Thyroid gland (tissue), 4 donors: ENCODE measurements at places on chromosomes 16 and 17. TPM values are rescaled to one million over a fixed set of nuclear protein-coding genes. Genes with fewer than 3 reads are reported as not detected.

DNA sequence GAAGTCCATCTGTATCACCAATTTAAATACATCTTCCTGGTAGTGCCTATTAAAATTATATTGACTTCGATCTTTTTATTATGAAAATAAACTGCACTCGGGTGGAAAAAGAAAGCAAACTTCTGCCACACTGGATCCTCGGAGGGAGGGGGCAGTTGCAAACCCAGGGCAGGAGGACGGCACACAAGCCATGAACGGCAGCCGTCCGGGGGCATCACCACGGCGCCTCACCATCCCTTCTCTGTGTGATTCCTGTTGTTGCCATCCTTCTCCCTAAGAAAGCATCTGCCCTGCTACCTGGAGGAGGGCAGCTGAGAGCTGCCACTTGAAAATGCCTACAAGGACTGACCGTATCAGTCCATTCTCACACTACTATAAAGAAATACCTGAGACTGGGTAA is 53.9 kb upstream of the ENPP7 start:
- H3K27ac ChIP-seq: no peak overlapping the region
- no peaks in the 10 kb centered on the region for H3K36me3 ChIP-seq
- no peaks in the 10 kb centered on the region for H3K27me3 ChIP-seq
- DNase-seq: no peak
- H3K4me3 ChIP-seq: no peak overlapping the region

DNA sequence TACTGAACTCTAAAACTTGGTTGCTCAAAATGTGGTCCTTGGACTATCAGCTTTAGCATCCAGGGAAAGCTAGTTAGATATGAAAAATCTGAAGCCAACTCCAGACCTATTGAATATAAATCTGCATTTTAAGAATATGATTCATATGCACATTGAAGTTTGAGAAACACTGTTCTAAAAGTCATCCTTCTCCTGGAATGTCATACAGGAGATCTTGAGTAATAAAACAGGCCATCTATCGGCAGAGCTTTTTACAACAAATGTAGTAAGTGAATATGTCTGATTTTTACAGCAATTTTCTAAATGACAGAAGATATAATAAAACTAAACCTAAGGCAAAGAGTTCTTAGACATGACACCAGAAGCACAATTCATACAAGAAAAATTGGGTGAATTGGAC is 140.4 kb downstream of the PMP22 start:
- no peak overlapping the region for H3K4me3 ChIP-seq
- H3K27ac ChIP-seq: no peak overlapping the region
- H3K36me3 ChIP-seq: no peaks in the 10 kb centered on the region
- no peaks in the 10 kb centered on the region for H3K4me1 ChIP-seq

GRCh38 chr17:47276868-47277267 is 23.2 kb downstream of the ITGB3 start:
- DNase-seq: peak; percentile 90
- no peaks in the 10 kb centered on the region for H3K27me3 ChIP-seq
- peak overlapping the region; percentile 99 for H3K27ac ChIP-seq
- H3K36me3 ChIP-seq: no peaks in the 10 kb centered on the region
- no peak overlapping the region for H3K4me3 ChIP-seq

DNA sequence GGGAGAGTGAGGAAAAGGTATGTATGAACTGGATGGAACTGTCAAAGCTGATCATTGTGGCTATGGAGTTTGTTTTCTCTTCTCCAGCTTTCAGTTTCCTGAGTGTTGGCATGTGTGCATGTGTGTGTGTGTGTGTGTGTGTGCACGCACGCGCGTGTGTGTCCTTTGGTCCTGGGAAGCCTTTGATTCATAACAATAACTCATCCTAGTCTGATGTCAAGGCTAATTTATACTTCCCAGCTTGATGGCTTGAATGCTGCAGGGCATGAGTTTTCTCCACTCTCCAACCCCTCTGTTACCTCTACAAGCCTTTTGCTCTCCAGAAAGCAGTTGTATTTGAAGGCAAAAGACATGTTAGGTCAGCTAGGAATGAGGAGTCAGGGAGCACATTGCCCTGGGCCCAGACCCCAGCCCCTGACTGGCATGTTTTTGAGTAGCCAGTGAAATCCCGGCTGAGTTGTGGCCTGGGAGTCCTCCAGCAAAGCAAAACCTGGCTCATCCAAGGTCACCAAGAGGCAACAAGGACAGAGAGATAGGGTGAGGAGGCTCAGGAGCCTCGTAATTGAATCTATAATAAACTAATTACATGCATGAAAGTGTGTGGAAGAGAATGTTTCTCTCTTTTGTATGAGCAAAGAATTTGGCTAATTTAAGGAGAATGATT is 8.9 kb upstream of the CDC42EP4 start:
- H3K36me3 ChIP-seq: no peaks in the 10 kb centered on the region
- DNase-seq: no peak
- H3K27ac ChIP-seq: no peak overlapping the region
- peaks cover 24% of the 10 kb centered on the region for H3K4me1 ChIP-seq

ITGAX gene
- 1.5 TPM for total RNA-seq

- no peaks in the 10 kb centered on the region for H3K4me1 ChIP-seq
- no peak for DNase-seq
- no peaks in the 10 kb centered on the region for H3K36me3 ChIP-seq
- no peak overlapping the region for H3K4me3 ChIP-seq
- no peak overlapping the region for H3K27ac ChIP-seq
Measured at GRCh38 chr17:33447090-33447489, 154.0 kb upstream of the ASIC2 start.

DNA sequence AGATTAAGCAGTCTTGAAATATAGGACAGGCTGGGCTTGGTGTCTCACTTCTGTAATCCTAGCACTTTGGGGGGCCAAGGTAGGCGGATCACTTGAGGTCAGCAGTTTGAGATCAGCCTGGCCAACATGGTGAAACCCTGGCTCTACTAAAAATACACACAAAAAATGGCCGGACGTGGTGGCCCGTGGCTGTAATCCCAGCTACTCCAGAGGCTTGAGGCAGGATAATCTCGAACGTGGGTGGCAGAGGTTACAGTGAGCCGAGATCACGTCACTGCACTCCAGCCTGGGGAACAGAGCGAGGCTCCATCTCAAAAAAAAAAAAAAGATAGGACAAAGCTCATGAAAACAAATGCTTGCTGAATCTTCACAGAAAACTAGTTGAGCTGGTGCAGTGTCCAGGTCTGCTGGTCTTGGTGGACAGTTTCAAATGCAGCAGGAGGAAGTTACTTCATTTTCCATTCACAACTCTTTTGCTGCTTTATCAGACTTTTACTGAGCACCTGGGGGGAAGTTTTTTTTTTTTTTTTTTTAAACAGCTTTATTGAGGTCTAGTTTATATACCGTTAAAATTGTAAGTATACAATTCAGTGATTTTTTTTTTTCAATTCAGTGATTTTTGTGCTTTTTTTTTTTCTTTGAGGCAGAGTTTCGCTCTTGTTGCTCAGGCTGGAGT is 45.2 kb downstream of the SNX29 start:
- H3K4me3 ChIP-seq: no peak overlapping the region
- no peaks in the 10 kb centered on the region for H3K36me3 ChIP-seq
- no peak overlapping the region for H3K27ac ChIP-seq
- DNase-seq: no peak
- H3K27me3 ChIP-seq: no peaks in the 10 kb centered on the region

GP2 gene
- total RNA-seq: 0.44 TPM

- peaks cover 5% of the 10 kb centered on the region for H3K4me1 ChIP-seq
- H3K27me3 ChIP-seq: no peaks in the 10 kb centered on the region
- H3K36me3 ChIP-seq: no peaks in the 10 kb centered on the region
- H3K27ac ChIP-seq: no peak overlapping the region
- no peak overlapping the region for H3K4me3 ChIP-seq
Measured at GRCh38 chr16:71414038-71414437, 27.8 kb downstream of the TLE7 start.

QRICH2 gene
- 12.6 TPM for total RNA-seq

DNA sequence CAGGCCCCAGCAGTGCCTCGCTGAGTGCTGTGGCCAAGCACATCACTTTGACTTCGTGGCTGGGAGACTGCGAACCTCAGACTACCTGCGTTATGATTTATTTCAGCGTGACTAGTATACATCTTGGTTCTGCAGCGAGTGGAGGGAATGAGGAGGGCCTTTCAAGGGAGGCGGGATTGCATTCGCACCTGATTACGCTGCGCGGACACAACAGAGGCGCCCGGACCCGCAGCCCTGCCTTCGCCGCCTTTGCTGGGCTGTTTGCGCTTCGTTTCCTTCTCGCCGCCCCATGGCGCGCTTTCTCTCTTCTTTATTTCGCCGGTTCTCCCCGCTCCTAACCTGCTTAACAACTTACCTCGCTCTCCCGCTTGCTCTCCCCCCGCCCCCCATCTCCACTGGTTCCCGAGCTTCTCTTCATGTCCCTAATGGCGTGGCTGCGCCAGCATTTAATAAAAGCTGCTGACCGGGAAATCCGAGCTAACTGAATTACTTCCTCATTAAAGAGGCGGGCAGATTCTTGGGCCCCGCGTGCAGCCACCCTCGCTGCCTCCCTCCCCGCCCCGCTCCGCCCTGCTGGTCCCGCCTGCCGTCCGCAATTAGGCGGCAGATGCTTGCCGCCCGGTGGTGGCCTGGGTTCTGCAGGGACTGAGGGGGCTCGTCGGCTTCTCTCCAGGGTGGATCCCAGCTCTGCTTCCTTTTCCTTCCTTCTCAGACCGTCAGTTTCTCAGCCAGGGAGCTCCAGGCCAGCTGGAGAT is 257.6 kb upstream of the SDK2 start:
- peak; percentile 28 for DNase-seq
- H3K4me3 ChIP-seq: peak overlapping the region; percentile 12
- H3K27ac ChIP-seq: no peak overlapping the region
- peaks cover 4% of the 10 kb centered on the region for H3K27me3 ChIP-seq
- H3K4me1 ChIP-seq: peaks cover 18% of the 10 kb centered on the region

DNA sequence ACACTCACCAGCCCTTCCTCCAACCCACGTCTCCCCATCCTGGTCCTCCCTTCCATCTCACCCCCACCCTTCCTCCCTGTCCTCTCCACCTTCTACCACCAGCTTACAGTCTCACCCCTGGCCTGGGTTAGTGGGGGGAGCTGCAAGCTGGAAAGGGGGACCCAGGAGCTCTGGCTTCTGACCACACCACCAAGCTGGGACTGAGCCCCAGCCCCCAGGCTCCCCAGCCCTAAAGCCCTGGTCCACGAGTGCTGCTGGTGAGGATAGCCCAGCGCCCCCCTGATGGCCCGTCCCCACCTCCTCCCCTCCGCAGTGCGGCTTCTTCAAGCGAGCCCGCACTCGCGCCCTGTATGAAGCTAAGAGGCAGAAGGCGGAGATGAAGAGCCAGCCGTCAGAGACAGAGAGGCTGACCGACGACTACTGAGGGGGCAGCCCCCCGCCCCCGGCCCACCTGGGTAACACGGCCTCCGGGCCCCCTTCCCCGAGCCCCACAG is 7.2 kb upstream of the PDK2 start:
- H3K36me3 ChIP-seq: peaks cover 11% of the 10 kb centered on the region
- no peak overlapping the region for H3K4me3 ChIP-seq
- no peak for DNase-seq
- H3K4me1 ChIP-seq: no peaks in the 10 kb centered on the region
- no peak overlapping the region for H3K27ac ChIP-seq

DNA sequence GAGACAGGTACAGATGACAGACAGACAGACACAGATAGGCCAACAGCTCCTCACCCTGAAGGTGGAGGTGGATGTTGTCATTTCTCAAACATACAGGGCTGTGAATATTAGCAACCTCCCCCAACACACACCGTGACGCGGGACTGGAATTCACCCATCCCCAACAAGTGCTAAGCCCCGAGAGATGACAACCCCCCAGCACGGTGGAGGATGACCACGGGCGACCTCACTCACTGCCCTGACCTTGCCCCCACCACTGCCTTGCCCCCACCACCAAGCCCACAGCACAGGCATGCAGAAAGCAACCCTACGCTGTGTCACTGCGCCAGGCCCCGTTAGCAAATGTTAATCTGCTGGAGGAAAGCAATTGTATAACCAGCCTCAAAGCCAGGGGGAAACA is 4.9 kb upstream of the KRT17 start:
- no peaks in the 10 kb centered on the region for H3K4me1 ChIP-seq
- no peaks in the 10 kb centered on the region for H3K36me3 ChIP-seq
- H3K27ac ChIP-seq: no peak overlapping the region
- no peaks in the 10 kb centered on the region for H3K27me3 ChIP-seq
- DNase-seq: no peak

- no peaks in the 10 kb centered on the region for H3K36me3 ChIP-seq
- H3K27me3 ChIP-seq: no peaks in the 10 kb centered on the region
- no peak overlapping the region for H3K4me3 ChIP-seq
- H3K4me1 ChIP-seq: no peaks in the 10 kb centered on the region
- H3K27ac ChIP-seq: no peak overlapping the region
Measured at GRCh38 chr16:56334761-56335160, 90.6 kb downstream of the AMFR start.

- H3K4me3 ChIP-seq: no peak overlapping the region
- DNase-seq: no peak
- H3K4me1 ChIP-seq: no peaks in the 10 kb centered on the region
- H3K27me3 ChIP-seq: no peaks in the 10 kb centered on the region
Measured at GRCh38 chr16:63813862-63814261, 1308.0 kb downstream of the CDH11 start.

DNA sequence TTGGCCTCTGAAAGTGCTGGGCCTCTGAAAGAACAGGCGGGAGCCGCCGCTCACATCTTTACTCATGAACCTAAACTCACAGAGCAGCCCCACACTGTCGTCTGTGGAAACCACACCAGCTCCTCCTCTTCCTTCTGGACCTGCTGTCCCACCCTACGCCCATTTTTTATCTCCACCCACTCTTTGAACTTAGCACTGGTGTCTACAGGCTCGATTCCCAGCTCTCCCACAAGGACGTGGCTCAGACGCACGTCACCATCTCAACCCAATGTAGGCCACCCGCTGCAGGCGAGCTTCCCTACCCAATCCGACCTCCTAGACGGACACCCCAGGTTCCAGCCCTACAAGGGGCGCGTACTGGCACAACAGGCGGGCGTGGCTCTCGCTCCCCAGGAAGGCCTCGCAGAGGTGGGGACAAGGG is 62.2 kb downstream of the NXN start:
- DNase-seq: no peak
- H3K4me3 ChIP-seq: no peak overlapping the region
- no peaks in the 10 kb centered on the region for H3K36me3 ChIP-seq
- H3K4me1 ChIP-seq: peaks cover 18% of the 10 kb centered on the region

ANKRD40CL gene
- total RNA-seq: not detected

DNA sequence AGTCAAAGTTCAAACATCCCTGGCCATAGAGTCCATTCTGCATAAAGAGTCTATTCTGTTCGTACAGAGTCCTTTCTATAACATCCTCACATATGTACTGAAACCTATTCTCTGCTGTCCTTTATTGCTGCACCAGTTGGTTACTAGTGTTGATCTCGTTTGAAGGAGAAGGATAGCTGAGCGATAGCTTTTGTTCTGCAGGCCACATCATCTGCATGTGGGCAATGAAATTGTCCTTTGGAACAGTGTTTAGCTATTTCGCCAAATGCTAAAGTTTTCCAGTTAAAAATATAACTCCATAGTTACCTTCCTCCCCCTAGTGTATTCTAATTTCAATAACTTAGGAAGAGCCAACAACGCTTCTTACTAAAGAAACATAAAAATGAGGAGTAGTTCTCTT is 6.0 kb downstream of the RHOT1 start:
- H3K4me1 ChIP-seq: peaks cover 25% of the 10 kb centered on the region
- peaks cover 5% of the 10 kb centered on the region for H3K36me3 ChIP-seq
- no peak for DNase-seq
- no peaks in the 10 kb centered on the region for H3K27me3 ChIP-seq

FAM222B gene
- 16.0 TPM for total RNA-seq
